CD4-positive, alpha-beta T cell treated with Interleukin-15 for 1 hour (primary cell): ENCODE measurements at places on chromosomes 11 and 22.
A peak's percentile ranks its signal among the peaks of the same experiment; 100 is the strongest.

GRCh38 chr11:8812438-8812837 lies 98.6 kb upstream of the AKIP1 start:
- no peak for DNase-seq

DNA sequence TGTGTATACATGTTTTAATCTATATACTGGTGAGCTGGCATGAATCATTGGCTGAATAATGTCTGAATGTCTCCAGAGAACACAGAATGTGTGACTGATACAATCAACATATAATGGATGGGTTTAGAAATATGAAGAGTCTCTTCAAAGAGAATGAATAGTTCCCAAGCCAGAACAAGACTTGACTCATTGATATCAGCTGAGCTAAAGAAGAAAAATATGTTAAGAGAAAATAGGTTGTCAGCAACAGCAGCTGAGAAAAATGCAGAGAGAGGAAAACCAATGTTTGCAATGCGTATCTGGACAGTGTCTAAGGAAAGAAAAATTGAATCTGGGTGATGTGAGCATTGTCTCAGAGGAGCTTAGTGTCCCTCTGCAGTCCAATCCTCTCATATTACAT lies 1281.8 kb upstream of the TENM4 start:
- DNase-seq = no peak

GRCh38 chr11:94183886-94184264 lies 55.2 kb downstream of the PANX1 start:
- DNase-seq = no peak

DNA sequence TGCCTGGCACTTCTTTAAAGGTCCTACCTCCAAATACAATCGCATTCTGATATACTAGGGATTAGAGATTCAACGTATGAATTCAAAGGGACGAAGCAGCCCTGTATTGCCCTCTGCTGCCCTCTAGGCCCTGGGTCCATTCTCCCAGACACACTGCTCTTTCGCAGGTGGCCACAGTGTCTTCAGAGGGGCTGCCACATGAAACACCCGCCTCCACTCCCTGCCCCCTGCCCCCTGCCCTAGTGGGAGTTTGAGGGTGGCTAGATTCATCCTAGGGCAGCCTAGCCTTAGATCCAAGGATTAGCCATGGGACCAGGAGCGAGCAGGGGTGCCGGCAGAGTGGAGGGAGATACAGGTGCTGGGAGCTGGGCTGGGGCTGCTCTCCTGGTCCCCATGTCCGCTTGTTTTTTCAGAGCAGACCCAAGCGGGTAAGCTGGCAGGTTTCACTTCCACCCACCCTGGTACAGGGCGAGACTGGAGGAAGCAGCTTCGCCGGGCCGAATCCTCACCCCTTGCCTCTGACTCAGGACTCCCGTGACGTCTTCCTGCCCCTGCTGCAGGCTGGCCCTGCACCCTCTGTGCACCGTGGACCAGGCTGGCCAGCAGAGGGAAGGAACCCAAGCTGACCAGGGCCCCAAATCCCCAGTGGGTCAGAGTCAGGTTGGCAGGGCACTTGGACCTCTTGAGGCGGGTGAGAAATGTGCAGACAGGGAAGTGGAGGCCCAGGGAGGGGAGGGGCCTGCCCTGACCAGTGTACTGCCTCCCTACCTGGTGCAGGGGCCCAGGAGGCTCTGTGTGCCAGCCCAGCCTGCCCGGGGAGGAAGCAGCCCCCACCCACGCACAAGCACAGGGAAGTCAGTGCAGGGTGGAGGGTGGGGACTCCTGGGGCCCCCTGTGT lies 28.4 kb upstream of the HMOX1 start:
- DNase-seq = peak; percentile 89

DNA sequence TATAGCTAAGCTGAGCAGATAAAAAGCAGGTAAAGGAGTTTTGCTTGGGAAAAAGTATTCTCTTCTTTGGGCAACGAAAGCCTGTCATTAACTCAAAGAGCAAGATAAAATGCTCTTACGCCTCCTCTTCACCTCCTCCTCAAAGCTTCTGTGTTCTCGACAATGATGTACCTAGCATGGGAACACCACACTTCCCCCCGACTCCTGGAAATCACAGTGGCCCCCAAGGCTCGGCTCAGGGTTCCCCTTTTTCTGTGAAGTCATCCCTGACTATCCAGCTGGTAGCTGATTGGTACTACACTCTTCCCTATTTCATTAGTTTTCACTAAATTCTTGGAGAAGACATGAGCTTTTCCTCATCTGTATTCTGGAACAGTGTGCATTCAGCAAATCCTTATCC lies 336.1 kb downstream of the LARGE1 start:
- DNase-seq = no peak

DNA sequence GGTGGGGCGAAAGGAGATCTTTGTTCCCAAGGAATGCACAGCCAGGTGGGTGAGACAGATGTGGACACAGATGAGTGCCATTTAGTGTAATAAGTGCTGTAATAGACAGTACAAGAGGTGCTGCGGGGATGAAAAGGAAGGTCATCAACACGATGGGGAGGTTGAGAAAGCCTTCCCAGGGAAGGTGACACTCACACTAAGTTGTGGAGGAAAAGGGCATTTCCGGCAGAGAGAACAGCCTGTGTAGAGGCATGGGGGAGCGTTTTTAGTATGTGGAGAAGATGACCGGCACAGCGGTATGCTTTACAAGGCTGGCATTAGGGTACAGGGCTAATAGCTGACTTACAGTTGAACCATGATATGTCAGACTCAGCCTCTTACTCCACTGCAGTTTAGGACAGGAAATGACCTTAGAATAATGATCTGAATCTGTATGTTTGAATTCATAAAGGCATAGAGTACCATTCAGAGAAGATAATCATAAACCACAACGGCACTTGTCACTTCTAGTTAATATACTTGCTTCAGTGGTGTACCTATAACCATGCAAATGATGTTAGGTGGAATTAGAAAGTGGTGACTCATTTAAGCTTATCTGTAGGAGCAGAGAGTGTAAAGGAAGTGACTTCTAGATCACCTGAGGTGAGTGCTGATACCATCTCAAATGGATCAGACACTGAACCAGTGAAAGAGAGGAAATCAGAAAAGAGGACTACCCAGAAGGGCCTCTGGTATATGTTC lies 60.6 kb downstream of the FAM83F start:
- DNase-seq = no peak

- DNase-seq = peak; percentile 75
Measured at GRCh38 chr11:61187505-61188130, 15.7 kb upstream of the PGA3 start.

DNA sequence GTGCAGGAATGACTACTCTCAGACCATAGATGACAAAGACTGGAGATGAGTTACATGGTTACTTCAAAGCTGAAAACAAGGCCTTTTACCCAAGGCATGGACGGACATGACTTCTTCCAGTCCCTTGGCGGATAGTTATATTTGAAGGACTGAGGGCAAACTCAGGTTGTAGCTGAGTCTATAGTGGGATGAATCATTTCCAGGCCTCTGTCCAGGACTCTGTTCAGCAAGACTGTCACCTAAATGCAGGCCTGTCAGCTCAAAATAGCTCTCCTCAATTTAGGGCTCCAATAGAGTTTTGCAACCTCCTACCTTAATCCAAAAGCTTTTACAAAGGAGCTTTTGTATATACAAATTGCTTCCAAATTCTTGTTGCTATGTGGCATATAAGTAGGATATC lies 24.3 kb upstream of the OR52J3 start:
- DNase-seq = no peak

DNA sequence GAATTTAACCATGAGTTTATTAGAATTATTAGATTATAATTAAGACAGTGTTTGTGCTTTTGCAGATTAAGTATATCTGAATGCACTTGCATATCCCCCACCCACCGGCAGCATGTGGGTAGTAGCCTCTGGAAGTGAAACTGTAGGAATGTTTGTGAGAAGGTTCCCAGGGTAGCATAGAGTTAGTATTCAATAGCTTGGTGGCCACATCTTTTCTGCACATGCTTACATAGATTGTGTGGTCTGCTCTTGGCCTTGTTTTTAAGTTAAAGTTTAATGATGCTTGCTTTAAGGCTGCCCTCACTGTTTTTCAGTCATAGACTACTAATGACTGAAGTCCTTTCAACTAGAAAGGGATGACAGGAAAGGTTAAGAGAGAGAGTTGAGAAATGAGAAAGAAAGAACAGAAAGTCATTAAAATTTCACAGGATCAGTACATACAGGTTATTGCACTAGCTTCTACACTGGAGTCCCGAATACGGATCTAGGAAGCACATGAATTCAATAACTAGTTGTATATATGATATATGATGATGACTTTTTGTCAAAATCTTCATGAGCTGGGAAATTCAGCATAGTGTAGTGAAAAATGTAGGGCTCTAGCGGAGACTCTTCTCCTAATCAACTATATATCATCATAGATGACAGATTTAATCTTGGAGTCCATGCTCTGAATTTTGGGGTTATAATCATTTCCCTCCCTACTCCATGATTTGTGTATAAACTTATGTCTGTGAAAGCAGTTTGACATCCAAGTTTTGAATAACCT lies 137.1 kb downstream of the ARHGAP42 start:
- DNase-seq = no peak

GRCh38 chr22:33512908-33513307 lies 407.4 kb downstream of the LARGE1 start:
- DNase-seq = no peak

DNA sequence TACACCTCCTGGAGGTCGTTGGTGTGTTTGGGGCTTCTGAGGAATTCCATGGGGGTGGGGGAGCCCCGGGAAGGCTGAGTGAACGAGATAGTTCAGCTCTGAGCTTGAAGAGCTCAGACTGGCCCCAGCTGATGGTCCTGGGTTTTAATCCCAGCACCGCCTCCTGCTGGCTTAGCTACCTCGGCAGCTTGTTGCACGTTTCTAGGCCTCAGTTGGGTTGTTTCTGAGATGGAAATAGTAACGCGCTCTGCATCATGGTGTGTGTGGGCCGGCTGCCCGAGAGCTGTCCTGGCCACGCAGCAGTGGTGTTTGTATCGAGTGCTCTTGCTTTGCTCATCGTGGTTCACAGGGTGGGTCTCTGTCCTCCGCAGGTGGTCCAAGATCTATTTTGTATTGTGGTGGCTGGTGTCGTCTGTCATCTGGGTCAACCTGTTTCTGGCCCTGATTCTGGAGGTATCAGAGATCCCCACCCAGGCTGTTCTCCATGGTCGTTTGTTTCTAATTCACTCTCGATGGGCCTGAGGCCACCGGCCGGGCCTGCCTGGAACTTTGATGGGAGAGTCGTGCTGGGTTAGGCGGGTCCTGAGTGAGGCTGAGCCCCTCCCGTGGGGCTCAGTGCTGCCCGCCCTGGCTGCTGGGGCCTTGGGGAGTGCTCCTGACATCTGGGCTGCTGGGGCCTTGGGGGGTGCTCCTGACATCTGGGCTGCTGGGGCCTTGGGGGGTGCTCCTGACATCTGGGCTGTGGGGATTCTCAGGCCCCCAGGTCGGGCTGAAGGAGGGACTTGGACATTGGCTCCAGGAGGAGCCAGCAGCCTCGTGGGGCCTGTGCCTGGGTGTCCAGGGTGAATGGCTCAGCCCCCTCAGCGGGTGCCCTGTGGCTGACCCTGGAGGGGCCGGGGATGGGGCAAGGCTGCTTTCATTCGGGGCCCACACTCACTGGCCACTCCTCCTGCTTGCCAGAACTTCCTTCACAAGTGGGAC lies 37.7 kb downstream of the TPCN2 start:
- DNase-seq = no peak

DNA sequence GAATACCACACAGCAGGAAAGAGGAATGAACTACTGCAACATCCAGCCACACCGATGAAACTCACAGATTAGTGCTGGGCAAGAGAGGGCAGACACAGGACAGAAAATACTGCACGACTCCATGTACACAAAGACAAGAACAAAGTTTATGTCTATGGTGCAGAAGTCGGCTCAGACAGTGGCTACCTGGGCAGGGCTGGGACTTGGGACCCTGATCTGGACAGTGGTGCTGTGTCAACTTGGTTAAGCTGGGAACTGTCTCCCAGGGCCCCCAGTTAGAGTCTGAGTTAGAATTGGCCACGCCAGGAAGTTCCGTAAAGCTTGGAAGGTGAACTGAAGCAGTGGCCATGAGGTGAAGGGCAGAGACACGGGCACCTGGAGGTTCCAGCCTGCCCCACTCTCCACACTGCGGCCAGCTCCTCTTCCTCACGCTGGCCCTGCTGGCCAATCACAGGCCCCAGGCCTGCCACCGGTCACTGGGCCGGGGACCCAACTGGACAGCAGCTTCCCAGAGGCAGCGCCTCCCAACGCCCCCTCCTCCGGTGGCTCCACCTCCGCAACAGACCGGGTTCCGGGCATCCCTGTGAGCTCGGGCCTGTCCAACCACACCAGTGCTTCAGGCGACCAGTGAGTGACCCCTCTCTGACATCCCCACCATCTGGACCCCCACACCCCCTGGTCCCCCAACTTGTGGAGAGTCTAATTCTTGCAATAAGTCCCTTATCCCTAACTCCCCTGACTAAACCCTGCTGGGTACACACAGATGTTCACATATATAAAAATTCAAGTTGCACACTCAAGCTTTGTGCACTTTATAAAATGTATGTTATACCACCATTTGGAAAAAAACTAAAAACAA lies 93.7 kb downstream of the MICAL3 start:
- no peak for DNase-seq

DNA sequence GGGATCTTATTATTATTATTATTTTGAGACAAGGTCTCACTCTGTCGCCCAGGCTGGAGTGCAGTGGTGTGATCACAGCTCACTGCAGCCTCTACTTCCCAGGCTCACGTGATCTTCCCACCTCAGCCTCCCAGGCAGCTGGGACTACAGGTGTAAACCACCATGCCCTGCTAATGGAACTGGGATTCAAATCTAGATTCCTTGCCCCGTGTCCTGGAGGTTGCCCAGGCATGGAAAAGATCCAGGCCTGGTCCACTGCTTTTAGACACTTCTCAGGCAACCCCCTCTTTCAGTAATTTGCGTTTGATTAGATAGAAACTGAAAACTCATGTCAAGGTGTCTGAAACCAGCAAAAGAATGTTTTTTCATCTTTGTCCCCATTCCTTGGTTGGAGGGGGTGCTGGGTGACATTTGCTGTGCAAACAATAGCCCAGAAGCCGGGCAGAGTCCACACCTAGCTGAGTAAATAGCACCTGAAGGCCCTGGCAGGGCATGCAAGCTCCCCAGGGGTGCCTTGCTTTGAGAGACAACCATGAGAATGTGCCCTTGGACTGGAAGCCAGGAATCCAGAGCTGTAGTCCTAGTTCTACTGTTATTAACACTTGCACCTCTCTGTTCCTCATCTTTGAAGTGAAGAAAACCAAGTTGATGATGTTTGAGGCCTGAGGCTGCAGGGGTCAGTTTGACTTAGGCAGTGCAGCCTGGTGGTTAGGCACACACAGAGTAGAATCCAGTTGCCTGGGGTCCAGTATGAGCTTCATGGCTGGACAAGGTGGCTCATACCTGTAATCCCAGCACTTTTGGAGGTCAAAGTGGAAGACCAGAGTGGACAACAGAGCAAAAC lies 19.1 kb upstream of the XBP1 start:
- DNase-seq = no peak
